Heart right ventricle (tissue), 16 donors: ENCODE measurements at places on chromosomes 12 and 14.

DNA sequence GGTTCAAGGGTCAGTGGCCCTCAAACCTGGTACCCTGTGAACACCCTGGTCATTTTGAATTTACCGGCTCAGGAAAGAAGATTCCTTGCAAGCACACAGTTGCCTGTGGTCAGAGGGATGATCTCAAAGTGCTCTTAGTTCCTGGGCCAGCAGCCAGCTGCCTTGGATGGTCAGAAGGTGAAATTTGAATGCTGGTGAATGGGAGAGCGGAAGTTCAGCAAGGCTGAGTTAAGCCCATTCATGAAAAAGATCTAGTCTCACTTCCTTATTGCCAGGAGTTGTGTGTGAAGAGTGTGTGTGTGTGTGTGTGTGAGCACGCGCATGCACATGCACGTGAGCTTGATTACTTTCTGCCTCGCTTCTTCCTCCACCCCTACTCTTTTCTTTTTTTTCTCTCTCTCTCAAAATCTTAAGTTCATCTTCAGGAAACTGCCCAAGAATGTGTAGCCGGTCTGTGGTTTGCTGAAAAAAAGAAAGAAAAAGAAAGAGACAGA, 155.5 kb upstream of the CCND2 start:
- H3K27ac ChIP-seq, result no peak overlapping the region
- H3K27me3 ChIP-seq, result peaks cover 13% of the 10 kb centered on the region
- peak overlapping the region; percentile 14 for H3K4me3 ChIP-seq
- H3K36me3 ChIP-seq, result no peaks in the 10 kb centered on the region
- peak; percentile 43 for DNase-seq

- no peaks in the 10 kb centered on the region for H3K4me1 ChIP-seq
- no peak overlapping the region for H3K27ac ChIP-seq
- no peaks in the 10 kb centered on the region for H3K36me3 ChIP-seq
- no peak for DNase-seq
- H3K27me3 ChIP-seq, result peaks cover 23% of the 10 kb centered on the region
Observed at GRCh38 chr12:5633106-5633505, 201.2 kb downstream of the NTF3 start.

DNA sequence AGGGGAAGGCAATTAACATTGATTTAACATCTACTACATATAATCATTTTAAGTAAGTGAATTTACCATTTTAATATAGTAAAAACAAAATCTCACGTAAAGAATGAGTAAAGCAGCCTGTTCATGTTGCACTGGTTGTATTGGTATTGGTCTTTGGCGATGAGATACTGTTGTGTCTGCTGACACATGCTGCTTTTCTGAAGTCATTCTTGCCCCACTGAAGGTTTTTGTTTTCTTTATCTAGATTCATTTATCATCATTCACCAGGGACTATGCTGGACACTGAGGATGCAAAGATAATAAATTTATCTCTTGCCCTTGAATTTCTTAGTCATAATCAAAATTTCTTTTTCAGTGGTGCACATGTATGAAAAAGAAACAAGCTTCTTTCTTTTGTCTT, 246.2 kb upstream of the NPAS3 start:
- no peak overlapping the region for H3K4me3 ChIP-seq
- H3K4me1 ChIP-seq, result peaks cover 6% of the 10 kb centered on the region
- H3K27ac ChIP-seq, result no peak overlapping the region
- no peaks in the 10 kb centered on the region for H3K27me3 ChIP-seq
- no peaks in the 10 kb centered on the region for H3K36me3 ChIP-seq
- no peak for DNase-seq

DNA sequence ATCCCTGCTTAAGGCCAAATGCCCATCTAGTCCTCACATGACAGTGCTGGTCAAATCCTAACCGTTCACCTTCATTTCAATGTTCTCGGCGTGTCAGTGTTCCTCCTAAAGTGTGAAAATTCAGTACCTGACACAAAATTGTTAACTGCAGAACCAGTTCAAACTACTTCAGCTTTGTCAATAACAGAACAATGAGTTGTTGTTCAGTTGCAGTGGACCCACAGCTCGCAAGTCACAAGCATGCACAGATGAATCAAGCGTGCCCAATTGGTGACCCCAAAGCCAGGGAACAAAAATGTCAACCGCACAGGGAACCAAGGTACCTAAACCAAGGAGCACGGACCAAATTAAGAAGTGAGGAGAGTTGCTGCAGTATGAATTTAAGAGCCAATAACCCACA, 23.2 kb downstream of the NRDE2 start:
- no peaks in the 10 kb centered on the region for H3K27me3 ChIP-seq
- no peak overlapping the region for H3K4me3 ChIP-seq
- no peak overlapping the region for H3K27ac ChIP-seq
- no peaks in the 10 kb centered on the region for H3K36me3 ChIP-seq
- no peak for DNase-seq

GRCh38 chr12:1848745-1849144, 28.4 kb downstream of the LRTM2 start:
- no peaks in the 10 kb centered on the region for H3K4me1 ChIP-seq
- H3K27ac ChIP-seq, result no peak overlapping the region

- no peaks in the 10 kb centered on the region for H3K27me3 ChIP-seq
- no peaks in the 10 kb centered on the region for H3K4me1 ChIP-seq
- H3K27ac ChIP-seq, result no peak overlapping the region
- DNase-seq, result no peak
- no peaks in the 10 kb centered on the region for H3K36me3 ChIP-seq
Observed at GRCh38 chr12:88494520-88494919, 85.8 kb downstream of the KITLG start.

DNA sequence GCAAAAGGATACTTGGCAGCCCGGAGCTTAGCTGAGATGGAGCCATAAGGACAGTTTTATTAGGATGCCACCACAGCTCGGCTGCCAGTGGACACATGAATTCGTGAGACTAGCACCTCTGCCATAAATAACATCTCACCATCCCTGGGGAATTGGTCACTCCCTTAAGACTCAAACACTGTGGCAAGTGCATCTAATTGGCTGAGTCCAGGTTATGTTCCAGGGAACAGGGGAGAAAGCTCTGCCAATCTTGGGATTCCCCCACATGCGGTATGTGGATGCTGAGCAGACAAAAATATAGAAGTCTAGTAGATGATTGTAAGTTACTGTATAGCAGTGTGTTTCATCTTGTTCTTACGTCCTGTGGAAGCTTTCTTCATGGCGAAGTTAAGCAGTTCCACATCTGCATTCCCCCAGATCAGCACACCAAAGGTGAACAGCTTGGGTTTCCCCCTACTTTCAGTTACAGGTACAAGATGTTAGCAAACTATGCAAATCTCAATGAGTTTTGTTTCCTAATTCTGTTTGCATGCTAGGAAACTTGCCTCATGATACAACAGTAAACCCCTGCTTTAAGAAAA, 131.1 kb downstream of the ETV6 start:
- no peak for DNase-seq
- H3K4me1 ChIP-seq, result peaks cover 37% of the 10 kb centered on the region
- no peak overlapping the region for H3K4me3 ChIP-seq
- no peaks in the 10 kb centered on the region for H3K27me3 ChIP-seq
- peak overlapping the region; percentile 61 for H3K27ac ChIP-seq

- no peak for DNase-seq
- no peaks in the 10 kb centered on the region for H3K27me3 ChIP-seq
- H3K4me1 ChIP-seq, result peaks cover 73% of the 10 kb centered on the region
- H3K36me3 ChIP-seq, result peaks cover 8% of the 10 kb centered on the region
- H3K27ac ChIP-seq, result peak overlapping the region; percentile 46
Observed at GRCh38 chr12:124363353-124363965, 68.6 kb downstream of the RFLNA start.

GRCh38 chr12:24546661-24547060, 402.2 kb downstream of the BCAT1 start:
- no peaks in the 10 kb centered on the region for H3K4me1 ChIP-seq
- no peak overlapping the region for H3K4me3 ChIP-seq
- H3K27ac ChIP-seq, result no peak overlapping the region
- no peaks in the 10 kb centered on the region for H3K27me3 ChIP-seq
- H3K36me3 ChIP-seq, result no peaks in the 10 kb centered on the region

GRCh38 chr12:115223322-115223721, 539.3 kb upstream of the TBX3 start:
- no peak overlapping the region for H3K4me3 ChIP-seq
- no peaks in the 10 kb centered on the region for H3K27me3 ChIP-seq
- peak; percentile 49 for DNase-seq

GRCh38 chr12:38809832-38810231, 95.6 kb downstream of the CPNE8 start:
- no peaks in the 10 kb centered on the region for H3K4me1 ChIP-seq
- no peak overlapping the region for H3K27ac ChIP-seq
- H3K4me3 ChIP-seq, result no peak overlapping the region
- H3K27me3 ChIP-seq, result no peaks in the 10 kb centered on the region
- DNase-seq, result no peak
- H3K36me3 ChIP-seq, result peaks cover 13% of the 10 kb centered on the region

- H3K36me3 ChIP-seq, result no peaks in the 10 kb centered on the region
- no peaks in the 10 kb centered on the region for H3K27me3 ChIP-seq
- H3K4me1 ChIP-seq, result no peaks in the 10 kb centered on the region
- DNase-seq, result no peak
- H3K4me3 ChIP-seq, result no peak overlapping the region
Observed at GRCh38 chr12:127297327-127297726, 969.6 kb upstream of the TMEM132C start.

GRCh38 chr12:58378028-58378427, 436.7 kb downstream of the ATP23 start:
- H3K4me1 ChIP-seq, result no peaks in the 10 kb centered on the region
- no peak for DNase-seq
- H3K4me3 ChIP-seq, result no peak overlapping the region
- no peak overlapping the region for H3K27ac ChIP-seq

- no peak overlapping the region for H3K27ac ChIP-seq
- DNase-seq, result no peak
- H3K27me3 ChIP-seq, result no peaks in the 10 kb centered on the region
- no peak overlapping the region for H3K4me3 ChIP-seq
- no peaks in the 10 kb centered on the region for H3K4me1 ChIP-seq
- H3K36me3 ChIP-seq, result no peaks in the 10 kb centered on the region
Observed at GRCh38 chr12:58359084-58359483, 417.7 kb downstream of the ATP23 start.

GRCh38 chr14:67999290-67999689, 179.7 kb downstream of the RAD51B start:
- no peaks in the 10 kb centered on the region for H3K36me3 ChIP-seq
- no peak overlapping the region for H3K27ac ChIP-seq
- H3K4me1 ChIP-seq, result no peaks in the 10 kb centered on the region
- no peak for DNase-seq
- no peak overlapping the region for H3K4me3 ChIP-seq
- H3K27me3 ChIP-seq, result no peaks in the 10 kb centered on the region

GRCh38 chr12:88227871-88228270, 85.8 kb downstream of the TMTC3 start:
- no peak for DNase-seq
- H3K27me3 ChIP-seq, result no peaks in the 10 kb centered on the region
- H3K4me1 ChIP-seq, result no peaks in the 10 kb centered on the region
- H3K4me3 ChIP-seq, result no peak overlapping the region

DNA sequence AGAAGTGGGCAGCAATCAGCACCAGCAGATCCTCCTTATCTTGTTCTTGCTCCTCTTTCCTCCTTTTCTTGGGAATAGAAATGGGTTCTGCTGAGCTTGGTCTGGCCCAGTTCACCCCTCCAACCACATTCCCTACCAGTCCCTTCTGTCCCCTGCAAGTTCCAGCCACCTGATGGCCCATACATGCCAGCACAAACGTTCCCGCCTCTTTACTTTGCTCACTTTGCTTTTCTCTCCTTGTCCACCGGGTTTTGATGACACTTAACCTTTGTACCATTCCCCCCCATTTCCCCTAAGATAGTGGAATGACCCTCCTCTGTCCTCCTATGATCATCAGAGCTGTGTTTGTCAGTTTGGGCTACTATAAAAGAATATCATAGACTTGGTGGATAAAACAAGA, 23.4 kb upstream of the EML1 start:
- peaks cover 33% of the 10 kb centered on the region for H3K4me1 ChIP-seq
- DNase-seq, result no peak
- H3K27ac ChIP-seq, result no peak overlapping the region
- H3K27me3 ChIP-seq, result no peaks in the 10 kb centered on the region

GRCh38 chr12:12331244-12331771, 18.7 kb downstream of the MANSC1 start:
- H3K27ac ChIP-seq, result no peak overlapping the region
- H3K4me3 ChIP-seq, result no peak overlapping the region
- DNase-seq, result no peak
- no peaks in the 10 kb centered on the region for H3K27me3 ChIP-seq

- no peaks in the 10 kb centered on the region for H3K27me3 ChIP-seq
- H3K36me3 ChIP-seq, result no peaks in the 10 kb centered on the region
- no peak overlapping the region for H3K4me3 ChIP-seq
- H3K4me1 ChIP-seq, result no peaks in the 10 kb centered on the region
Observed at GRCh38 chr12:121392325-121392716, 7.6 kb upstream of the RNF34 start.
